Choroid plexus epithelial cell (primary cell): ENCODE measurements at places on chromosomes 7 and 10.

- DNase-seq: peak; percentile 94
Observed at GRCh38 chr7:101121991-101122932, 4.6 kb upstream of the SERPINE1 start.

DNA sequence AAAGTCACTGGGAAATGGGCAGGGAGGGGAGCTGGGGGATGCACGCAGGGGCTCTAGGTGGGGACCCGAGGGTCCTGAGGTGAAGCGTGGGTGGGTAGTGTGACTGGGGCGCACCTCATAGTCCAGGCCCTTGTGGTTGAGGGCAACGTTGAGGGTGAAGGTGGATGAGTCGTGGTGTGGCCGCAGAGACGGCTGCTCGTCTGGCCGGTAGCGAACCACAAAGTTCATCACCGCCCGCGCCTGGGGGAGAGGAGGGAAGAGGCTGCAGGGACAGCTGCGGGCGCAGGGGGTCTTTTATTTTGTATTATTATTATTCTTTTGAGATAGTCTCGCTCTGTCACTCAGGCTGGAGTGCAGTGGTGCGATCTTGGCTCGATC, 5.8 kb upstream of the MOGAT3 start:
- DNase-seq: no peak

DNA sequence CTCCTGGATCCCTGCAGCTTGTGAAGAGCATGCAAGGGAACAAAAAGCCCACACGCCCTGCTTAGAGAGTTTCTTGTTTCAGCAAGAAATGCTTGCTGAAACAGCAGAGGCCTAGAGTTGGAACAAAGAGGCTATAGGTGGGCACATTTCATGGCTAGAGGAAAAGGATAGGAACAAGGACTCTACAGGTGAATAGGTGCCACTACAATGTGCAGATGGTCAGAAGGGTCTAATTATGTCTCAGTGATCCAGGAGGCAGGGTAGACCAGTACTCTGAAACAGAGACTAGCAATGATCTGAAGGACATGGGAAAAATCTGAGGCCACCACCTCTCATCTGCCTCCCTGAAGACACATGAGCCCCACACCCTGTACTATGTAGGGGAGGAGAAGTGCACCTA, 609.0 kb downstream of the REEP3 start:
- DNase-seq: no peak

- DNase-seq: no peak
Observed at GRCh38 chr10:105908701-105909100, 1255.8 kb downstream of the SORCS1 start.

- DNase-seq: no peak
Observed at GRCh38 chr7:28576656-28577055, 164.3 kb downstream of the CREB5 start.

- no peak for DNase-seq
Observed at GRCh38 chr10:51699145-51699474, 285 bp downstream of the CSTF2T start.

DNA sequence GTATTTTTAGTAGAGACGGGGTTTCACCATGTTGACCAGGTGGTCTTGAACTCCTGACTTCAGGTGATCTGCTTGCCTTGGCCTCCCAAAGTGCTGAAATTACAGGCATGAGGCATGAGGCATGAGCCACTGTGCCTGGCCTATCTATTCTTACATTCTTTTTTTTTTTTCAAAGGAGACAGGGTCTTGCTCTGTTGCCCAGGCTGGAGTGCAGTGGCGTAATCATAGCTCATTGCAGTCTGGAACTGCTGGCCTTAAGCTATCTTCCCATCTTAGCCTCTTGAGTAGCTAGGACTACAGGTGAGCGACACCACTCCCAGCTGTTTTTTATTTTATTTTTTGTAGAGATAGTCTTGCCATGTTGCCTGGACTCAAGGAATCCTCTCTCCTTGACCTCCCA, 20.5 kb downstream of the RSBN1L start:
- no peak for DNase-seq

GRCh38 chr7:4665661-4666060, 16.4 kb upstream of the FOXK1 start:
- peak; percentile 96 for DNase-seq

GRCh38 chr7:130123501-130123900, 53.2 kb downstream of the KLHDC10 start:
- no peak for DNase-seq

GRCh38 chr7:132095111-132095765, 481.0 kb downstream of the PLXNA4 start:
- DNase-seq: no peak

GRCh38 chr10:44394696-44395381, 9.9 kb upstream of the CXCL12 start:
- no peak for DNase-seq

DNA sequence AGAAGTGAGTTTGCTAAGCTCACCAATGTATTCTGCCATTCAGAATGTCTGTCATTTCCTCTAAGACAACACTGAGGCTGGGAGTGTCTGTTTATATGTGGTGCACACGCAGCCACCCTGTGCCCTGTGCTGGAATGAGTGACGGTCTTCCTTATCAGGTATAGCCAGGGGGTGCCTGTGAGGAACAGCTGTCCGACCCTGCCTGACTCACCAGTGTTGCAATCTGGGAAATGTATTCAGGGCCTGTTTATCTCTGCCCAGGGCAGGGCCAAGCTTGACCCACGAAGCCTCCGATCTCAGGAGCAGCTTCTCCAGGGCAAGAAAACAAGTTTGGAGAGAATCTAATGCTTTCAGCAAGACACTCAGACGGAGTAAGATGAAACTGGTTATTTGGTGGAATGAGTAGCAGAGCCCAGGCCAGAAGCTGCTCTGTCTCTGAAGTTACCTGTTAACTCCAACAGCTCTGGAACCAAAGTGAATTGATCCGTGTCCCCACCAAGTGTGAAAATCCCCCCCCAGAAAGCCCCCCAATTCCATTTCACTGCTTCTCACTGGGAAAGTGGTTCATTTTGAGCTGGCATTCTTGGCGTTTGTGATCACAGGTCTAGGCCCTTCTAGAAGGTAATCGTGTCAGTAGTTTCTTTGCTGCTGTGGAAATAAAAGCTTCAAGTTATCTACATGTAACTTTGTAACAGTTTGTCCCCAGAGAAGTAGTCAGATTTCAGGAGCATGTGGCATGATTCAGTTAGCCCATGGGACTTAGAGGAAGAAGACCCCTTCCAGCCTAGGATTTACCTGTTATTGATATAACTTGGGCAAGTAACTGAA, 6.1 kb upstream of the UBE2H start:
- DNase-seq: peak; percentile 83

DNA sequence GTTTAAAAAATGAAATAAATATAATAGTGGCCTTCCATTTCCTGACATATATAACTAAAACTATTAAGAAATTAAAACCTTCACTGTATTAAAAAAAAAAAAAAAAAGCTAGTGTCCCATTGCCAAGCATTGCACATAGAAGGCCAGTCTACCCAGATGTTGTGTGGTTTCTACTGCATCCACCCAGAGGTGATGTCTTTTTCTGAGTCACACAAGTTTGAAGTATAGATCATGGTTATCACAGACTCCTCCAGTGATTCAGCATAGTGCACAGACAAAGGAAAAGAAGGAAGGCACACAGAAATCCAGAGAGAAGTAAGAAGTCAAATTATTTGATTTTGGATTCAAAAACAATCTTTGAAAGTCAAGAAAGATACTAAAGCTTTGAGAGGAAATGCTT, 429.0 kb downstream of the ETV1 start:
- DNase-seq: peak; percentile 46

DNA sequence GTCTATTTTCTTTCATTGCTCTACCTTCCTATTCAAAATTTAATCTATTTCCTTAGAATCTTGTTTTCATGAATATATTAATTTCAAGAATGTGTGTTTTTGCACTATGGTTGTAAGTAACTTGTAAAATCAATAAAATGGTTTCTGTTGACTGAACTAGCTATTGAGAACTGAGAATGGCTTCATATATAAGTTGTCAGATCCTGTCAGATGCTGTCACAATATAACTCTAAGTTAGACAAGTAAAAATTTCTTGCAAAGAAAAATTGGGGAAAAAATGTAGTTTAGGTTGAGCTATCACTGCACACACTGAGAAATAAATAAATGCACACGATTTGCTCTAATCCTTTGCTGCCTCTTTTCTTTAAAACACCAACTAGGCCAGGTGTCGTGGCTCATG, 89.8 kb downstream of the RAB11FIP2 start:
- no peak for DNase-seq

GRCh38 chr7:33640741-33641140, 264.6 kb upstream of the BMPER start:
- DNase-seq: no peak

GRCh38 chr10:98316170-98316569, 48.2 kb upstream of the LOXL4 start:
- DNase-seq: peak; percentile 7

GRCh38 chr7:88432301-88432700, 125.6 kb upstream of the STEAP4 start:
- DNase-seq: no peak

DNA sequence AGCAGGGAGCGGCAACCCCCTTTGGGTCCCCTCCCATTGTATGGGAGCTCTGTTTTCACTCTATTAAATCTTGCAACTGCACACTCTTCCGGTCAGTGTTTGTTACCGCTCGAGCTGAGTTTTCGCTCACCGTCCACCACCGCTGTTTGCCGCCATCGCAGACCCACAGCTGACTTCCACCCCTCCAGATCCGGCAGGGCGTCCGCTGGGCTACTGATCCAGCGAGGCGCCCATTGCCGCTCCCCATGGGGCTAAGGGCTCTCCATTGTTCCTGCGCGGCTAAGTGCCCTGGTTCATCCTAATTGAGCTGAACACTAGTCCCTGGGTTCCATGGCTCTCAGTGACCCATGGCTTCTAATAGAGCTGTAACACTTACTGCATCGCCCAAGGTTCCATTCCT, 115.6 kb upstream of the AUTS2 start:
- no peak for DNase-seq

GRCh38 chr7:121099572-121099971, 111.1 kb downstream of the CPED1 start:
- DNase-seq: peak; percentile 28

DNA sequence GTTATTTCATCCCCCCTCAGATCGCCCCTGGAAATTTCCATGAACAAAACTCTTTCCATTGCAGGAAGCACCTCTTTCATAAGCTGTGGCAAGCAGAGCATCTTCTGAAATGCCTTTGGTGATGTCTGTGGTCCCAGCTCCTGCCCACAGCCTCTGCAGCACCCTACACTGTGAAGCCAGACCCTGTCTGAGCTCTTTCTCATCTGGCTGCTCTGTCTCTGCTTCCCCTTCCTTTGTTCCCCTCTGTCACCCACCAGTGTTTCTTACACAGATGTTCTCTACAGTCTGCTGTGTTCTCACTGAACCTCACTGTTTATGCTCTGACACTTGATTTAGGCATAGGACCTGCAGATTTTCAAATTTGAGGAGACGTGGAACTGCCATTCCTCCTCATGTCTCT, 1.9 kb upstream of the TAS2R39 start:
- no peak for DNase-seq

GRCh38 chr7:106032295-106032694, 69.2 kb downstream of the CDHR3 start:
- DNase-seq: no peak

- no peak for DNase-seq
Observed at GRCh38 chr7:123929655-123930054, 4.6 kb downstream of the SPAM1 start.

- no peak for DNase-seq
Observed at GRCh38 chr10:35554461-35555056, 50.6 kb upstream of the GJD4 start.

- DNase-seq: no peak
Observed at GRCh38 chr7:83861876-83862275, 212.9 kb upstream of the SEMA3E start.

DNA sequence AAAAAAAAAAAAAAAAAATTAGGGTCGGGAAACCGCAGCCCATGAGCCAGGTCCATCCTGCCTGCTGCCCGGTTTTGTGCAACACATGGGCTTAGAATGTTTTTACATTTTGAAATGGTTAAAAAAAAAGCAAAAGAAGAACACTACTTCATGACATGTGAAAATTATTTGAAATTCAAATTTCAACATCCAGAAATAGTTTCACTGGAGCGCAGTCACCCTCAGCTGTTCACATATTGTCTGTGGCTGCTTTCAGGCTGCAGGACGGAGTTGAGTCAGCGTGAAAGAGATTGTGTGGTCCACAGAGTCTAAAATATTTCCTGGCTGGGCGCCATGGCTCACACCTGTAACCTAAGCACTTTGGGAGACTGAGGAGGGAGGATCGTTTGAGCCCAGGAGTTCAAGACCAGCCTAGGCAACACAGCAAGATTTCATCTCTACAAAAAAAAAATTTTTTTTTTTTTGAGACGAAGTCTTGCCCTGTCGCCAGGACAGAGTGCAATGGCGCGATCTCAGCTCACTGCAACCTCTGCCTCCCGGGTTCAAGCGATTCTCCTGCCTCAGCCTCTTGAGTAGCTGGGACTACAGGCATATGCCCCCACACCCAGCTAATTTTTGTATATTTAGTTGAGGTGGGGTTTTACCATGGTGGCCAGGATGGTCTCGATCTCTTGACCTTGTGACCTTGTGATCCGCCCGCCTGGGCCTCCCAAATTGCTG, 63.9 kb upstream of the ECHDC3 start:
- DNase-seq: peak; percentile 55

- no peak for DNase-seq
Observed at GRCh38 chr7:56051053-56051338, 248 bp downstream of the PSPH start.

DNA sequence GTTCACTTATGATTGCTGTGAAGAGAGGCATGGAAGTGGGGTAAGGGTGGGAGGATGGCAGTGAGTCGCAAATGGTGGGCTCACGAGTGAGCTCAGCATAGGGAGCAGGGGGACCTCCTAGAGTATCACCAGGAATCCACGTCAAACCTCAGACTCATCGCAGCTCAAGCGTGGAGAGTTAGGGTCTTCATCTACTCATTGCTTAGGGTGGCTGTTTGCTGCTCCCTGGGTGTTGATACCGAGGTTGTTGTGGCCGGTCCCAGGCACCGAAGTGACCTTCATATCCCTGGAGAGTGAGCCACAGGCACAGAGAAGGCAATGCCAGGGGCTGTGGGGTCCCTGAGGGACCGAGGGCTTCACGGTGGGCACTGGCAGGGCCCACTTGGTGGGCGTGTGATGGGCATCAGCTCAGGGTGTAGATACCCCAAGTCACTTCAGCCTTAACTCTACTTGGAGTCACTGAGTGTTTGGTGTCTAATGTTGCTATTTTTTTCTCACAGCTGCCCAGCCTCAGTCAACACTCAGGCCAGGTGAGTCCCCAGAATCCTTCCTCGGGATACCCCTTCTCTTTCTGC, 16.8 kb downstream of the DMBT1 start:
- no peak for DNase-seq

DNA sequence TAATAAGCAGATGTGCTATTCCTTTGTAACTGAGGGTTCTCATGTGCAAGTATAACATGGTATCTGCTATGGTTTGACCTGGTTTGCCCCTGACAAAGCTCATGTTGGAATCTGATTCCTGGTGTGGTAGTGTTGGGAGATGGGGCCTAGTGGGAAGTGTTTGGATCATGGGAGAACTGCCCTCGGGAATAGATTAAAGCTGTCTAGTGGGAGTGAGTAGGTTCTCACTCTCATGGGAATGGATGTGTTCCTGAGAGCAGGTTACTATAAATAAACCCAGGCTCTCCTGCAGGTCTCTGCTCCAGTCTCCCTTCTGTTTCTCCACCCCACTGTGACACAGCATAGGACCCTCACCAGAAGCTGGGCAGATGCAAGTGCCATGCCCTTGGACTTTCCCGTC, 97.7 kb downstream of the ATE1 start:
- no peak for DNase-seq
